ENCODE measurements at places on chromosomes 11 and 22.

DNA sequence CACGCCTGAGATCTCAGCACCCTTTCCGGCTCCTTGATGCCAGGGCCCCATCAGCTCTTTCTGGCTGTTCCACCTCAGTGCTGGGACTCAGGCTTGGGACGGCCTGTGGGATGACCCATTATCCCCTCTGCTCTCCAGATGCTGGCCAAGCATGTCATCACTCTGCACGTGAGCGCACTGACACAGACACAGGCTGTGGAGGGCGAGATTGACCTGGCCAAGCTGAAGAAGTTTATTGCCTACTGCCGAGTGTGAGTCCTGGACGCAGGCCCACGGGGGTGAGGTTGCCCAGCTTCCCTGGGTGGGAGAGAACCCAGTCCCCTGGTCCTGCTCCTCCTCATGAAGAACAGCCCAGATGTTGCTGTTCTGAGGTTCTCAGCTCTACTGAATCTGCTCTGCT lies 17.7 kb downstream of the MCM5 start:
- DNase-seq: no peak

- no peak for DNase-seq
These were observed at the start of gene INPP5J for GRCh38 chr22:31122532-31123291. INPP5J (plus strand) TSS chr22:31122966; CDS start chr22:31123015, 49 bp downstream.

- DNase-seq: no peak
These were observed 8.1 kb upstream of the DGKZ start for GRCh38 chr11:46338988-46339666.

DNA sequence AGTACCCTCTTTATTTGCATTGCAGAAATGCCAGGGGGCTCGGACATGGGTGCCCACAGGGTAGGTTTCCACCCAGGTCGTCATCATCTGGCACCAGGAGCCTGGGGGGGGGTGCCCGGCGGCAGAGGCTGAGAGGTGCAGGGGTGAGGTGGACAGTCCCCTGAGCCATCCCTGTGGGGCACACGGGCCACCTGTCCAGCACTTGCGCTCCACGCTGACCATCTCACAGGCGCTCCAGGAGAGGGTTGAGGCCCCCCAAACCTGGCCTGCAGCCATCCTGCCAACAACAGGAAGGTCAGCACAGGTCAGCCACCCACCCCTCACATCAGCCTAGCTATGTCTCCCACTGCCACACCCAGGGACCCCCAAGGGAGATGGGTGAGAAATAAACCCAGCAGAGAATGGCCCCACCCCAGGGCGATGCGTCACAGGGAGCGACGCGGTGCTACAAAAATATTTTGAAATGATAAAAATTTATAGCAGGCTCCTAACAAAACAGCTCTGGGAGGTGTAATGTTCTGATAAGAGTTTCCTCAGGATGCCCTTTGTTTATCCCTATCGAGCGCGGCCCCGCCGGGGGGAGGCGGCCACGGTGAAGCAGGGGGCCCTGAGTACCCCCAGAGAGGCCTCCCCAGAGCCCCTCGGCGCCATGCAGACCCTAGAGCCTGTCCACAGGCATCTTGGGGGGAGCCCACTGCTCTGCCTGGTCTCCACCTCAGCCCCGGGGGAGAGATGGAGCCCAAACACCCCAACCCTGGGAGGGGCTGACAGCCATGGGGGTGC lies 21.0 kb upstream of the GNB1L start:
- DNase-seq: no peak

DNA sequence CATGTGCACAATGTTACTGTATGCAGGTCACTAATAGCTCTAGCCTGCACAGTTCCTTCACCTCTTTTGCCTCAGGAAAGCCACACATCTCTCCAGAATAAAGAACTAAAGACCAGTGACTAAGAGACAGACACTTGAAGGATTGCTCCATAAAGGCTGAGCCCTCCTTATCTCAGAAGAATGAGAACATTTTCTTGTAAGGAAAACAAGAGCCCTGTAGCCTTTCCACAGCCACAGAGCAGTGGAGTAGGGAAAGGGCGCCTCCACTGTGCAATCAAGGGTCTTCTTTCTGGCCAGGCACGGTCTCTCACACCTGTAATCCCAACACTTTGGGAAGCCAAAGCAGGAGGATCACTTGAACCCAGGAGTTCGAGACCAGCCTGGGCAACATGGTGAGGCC lies 202.6 kb upstream of the TMEM45B start:
- no peak for DNase-seq

GRCh38 chr11:8099291-8099899 lies 18.4 kb downstream of the TUB start:
- peak; percentile 88 for DNase-seq

DNA sequence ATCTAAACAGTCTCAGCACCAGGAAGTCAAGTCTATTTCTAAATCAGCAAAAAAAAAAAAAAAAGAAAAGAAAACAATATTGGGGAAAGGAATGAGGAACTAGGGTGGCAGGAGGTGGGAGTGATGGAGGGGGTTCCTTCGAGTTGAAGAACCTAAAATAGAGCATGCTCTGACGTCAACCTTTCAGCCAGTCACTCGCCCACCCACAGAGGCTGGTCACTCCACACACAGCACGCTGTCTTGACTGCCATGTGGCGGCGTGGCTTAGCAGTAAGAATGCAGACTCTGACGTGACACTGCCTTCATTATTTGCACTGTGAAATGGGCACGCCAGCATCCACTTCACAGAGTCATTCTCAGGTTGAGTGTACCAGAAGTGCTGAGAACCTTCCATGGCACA lies 48.3 kb downstream of the LARGE1 start:
- no peak for DNase-seq

GRCh38 chr11:126853732-126854131 lies 146.8 kb downstream of the KIRREL3 start:
- DNase-seq: no peak

GRCh38 chr22:44608597-44609399 lies 93.2 kb upstream of the PRR5 start:
- no peak for DNase-seq

- no peak for DNase-seq
These were observed 4.7 kb downstream of the PRCP start for GRCh38 chr11:82895437-82896091.

DNA sequence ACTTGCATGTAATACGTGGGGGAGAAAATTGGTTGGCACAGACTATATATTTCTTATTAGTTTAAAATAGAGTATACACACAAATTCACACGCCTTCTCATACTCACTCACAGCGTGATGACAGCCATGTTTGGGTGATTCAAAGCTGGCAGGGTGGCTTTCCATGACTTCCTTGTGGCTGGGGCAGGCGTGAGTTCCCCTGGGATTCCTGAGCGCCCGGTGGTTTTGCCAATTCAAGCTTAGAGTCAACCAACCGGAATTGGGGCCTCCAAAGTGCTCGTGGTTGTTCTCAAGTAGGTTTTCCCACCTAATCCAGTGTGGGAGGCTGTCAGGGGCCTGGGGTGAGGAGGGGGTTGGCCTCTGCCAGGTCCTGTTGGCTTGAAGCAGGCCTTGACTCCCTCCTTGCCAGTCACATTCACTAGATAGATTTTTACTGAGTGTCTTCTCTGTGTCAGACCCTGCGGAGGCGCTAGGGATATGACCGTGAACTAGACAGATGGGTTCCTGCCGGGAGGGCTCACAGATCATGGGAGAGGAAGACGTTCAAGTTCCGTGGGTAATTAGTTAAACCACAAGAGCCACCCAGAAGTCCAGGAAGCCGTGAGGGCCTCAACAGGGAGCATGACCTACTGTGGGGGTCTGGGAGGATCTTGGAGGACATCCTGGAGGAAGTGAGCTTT lies 11.5 kb downstream of the PKNOX2 start:
- no peak for DNase-seq

DNA sequence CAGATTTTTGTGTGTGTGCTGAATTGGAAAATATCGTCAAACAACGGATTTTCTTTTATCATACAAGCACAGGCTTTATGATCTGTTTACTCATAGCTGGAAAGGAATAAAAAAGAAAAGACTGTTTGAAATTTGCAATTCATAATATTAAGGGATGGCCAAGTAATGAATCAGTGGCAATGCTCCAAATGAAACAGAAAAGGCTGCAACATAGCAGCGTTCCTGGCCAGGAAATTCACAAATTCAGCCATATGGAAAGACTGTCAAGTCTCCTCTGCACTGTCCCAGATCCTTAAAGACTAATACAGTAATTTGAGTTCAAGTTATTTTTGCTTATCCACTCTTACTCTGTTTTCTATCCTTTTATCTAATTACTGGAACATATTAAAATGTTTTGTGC lies 98.2 kb downstream of the MSANTD4 start:
- no peak for DNase-seq

DNA sequence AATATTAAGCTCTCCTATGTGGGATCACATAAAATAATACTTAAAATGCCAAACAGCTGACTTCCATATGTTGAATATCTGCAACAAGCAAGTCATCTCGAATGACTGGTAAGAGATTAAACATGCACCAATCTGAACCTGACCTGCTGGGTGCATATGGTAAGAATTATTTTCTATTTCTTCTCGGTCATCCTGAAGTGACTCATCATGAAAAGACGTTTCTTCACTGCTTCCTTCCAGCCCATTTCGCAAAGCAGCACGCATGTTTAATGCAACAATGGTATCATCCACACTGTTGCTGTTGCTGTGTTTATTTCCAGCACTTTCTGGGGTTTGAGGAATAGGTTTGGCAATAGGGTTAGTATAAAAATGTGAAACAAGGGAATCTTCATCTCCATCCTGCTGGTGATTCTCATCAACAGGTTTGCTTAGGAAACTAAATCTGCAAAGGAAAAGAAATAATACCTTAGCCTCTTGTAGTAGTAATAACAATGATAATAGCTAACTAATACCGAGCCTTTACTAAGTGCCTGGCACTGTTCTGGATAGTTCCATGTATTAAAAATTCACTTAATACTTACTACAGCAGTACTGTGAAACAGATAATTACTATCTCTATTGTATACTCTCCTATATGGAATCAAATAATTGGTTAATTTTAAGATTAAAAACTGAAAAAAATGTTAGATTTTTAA lies 52.0 kb upstream of the CHRNA10 start:
- no peak for DNase-seq

GRCh38 chr11:9506489-9507276 lies 45.9 kb downstream of the ZNF143 start:
- peak; percentile 86 for DNase-seq

GRCh38 chr11:86863476-86863875 lies 63.1 kb downstream of the PRSS23 start:
- DNase-seq: no peak

GRCh38 chr11:92589512-92589911 lies 364.9 kb downstream of the FAT3 start:
- DNase-seq: no peak

- no peak for DNase-seq
These were observed 785 bp downstream of the IGSF9B start for GRCh38 chr11:133955945-133956421.

All from activated CD8-positive, alpha-beta memory T cell treated with anti-CD3 and anti-CD28 coated beads for 24 hours (primary cell).